NCI-H2029 treated with DMSO at 0.1 percent for 48 hours (cell line): ENCODE measurements at places on chromosomes 6 and 20.

GRCh38 chr6:26321005-26321404 is 44.0 kb upstream of the BTN3A2 start:
- no peak for DNase-seq

DNA sequence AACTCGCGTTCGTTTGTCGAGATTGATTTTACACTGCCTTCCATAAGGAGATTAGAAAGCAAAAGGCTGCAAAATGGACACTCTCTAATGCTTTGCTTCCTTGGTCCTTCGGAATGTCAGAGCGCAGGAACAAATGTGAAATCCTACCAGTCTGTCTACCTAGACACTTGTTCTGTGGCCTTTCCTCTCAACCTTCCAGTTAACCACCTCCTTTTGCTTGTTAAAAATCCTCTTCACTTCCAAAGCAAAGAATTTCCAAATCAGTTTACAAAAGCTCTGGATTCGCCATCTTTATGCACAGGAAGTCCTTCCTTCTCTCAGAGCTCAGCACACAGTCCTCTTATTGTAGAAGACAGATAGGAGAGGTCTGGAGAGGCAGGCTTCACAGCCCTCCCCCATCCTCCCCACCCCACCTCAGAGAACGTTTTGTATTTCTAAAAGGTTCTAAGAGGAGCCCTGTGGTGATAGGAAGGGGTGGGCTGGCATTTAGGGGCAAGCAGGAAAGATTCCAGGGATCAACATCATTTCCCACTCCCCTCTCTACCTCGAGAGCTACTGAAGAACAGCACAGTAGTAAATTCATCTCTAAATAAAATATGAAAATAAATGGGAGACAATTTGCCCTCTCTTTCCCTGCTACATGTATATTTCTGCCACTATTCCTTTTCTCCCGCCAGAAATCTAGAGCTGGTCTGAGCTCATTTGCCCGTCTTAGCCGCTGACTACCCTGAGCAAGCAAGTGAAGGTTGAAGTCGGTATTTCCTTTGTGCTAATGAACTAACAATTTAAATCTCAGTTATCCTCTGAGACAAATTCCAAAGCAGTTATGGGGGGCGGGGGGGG is 18.9 kb downstream of the TFAP2A start:
- DNase-seq, result no peak

- no peak for DNase-seq
Observed at GRCh38 chr20:42401613-42402012, 783.4 kb upstream of the CHD6 start.

- DNase-seq, result no peak
Observed at GRCh38 chr6:62328607-62329006, 42.6 kb upstream of the KHDRBS2 start.

DNA sequence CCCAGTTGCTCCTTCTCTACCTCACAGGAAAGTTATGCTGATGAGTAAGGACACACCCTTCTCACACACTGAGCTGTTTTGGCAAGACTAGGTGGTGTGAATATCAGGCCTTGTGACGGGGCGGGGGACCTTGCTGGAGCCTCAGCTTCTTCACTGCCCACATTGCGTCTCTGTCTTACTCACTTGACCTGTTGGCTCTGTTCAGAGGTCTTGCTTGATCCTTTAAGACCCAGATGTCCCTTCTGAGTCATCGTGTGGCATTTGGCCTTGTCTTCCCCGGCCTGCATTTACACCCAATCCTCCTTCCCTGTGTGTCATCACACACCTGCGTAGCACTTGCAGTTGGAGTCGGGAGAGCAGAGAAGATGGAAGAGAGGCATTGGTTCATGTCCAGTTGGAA is 8.3 kb upstream of the PRND start:
- no peak for DNase-seq

DNA sequence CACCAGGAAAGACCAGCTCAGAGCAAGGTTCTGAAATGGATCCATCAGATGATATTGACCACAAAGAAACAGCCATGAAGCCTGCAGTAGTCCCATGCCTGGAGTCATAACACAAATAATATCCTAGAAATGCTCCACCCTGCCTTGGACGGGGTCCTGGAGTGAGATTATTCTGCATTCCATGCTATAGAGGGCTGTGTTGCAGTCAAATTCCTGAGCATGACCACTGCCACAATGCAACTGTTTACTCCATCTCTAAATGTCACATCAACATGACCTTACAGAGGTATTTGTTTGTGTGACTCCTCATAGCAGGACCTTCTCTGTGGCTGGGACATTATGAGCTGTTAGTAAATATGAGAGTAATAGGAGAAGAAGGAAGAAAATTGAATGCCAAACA is 257.5 kb upstream of the TCF21 start:
- no peak for DNase-seq

- no peak for DNase-seq
Observed at GRCh38 chr6:69343851-69344250, 453.0 kb downstream of the LMBRD1 start.

DNA sequence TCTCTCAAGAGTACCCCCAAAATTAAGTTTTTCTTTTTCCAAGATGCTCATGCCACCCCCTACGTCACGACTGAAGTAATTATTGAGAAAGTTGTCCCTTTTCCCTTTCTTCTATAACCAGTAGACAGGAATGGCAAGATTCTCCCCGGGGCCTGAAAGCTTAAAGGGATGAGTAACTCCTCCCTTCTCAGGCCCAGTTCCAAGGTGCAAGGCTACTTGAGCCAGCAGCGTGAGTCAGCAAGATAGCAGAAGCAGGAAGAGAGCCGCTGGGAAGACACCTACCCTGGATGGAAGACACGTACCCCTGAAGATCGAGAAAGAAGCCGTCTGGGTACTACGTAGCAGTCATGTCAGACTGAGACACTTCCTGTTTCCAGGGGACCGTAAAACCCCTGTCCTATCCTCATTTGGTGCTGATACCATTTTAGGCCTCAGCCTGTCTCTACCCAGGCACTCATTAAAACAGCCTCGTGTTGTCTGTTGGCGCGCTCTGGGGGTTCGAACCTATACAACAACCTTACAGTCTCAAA is 241.0 kb downstream of the ADGRG6 start:
- DNase-seq, result no peak

DNA sequence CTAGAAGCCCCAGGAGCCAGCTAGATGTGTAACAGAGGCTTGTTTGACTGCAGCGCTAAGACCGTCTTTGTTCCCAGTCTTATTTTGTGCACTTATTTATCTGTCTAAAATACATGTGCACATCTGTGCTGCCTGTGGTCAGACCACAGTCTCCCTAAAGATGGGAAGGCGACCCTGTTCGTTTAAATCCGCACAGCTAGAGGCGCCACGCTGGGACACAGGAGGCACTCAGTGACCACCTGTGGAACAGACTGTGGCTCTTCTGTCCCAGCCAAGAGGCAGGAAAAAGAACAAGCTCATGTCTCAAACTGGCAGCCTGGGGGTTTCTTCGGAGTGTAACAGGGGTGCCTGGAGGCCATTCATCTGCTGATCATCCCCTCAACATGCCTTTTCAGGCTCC is 66.8 kb downstream of the CPNE5 start:
- DNase-seq, result no peak

DNA sequence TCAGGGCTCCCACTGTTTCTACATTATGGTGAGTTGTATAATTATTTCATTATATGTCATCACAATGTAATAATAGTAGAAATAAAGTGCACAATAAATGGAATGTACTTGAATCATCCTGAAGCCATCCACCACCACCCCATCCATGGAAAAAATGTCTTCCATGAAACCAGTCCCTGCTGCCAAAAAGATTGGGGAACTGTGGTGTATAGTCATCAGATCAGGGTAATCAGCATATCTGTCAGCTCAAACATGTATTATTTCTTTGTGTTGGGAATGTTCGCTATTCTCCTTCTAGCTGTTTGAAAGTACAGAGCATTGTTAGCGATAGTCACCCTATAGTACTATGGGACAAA is 33.8 kb upstream of the SLC22A23 start:
- no peak for DNase-seq

DNA sequence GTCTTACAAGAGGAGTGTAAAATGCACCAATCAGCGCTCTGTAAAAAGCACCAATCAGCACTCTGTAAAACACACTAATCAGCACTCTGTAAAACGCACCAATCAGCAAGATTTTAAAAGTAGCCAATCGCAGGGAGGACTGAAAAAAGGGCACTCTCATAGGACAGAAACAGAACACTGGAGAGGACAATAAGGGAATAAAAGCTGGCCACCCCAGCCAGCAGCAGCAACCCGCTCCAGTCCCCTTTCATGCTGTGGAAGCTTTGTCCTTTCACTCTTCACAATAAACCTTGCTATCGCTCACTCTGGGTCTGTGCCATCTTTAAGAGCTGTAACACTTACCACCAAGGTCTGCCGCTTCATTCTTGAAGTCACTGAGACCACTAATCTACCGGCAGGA is 1.7 kb upstream of the AIG1 start:
- no peak for DNase-seq

GRCh38 chr6:1586861-1587450 is 22.8 kb upstream of the FOXC1 start:
- DNase-seq, result no peak

DNA sequence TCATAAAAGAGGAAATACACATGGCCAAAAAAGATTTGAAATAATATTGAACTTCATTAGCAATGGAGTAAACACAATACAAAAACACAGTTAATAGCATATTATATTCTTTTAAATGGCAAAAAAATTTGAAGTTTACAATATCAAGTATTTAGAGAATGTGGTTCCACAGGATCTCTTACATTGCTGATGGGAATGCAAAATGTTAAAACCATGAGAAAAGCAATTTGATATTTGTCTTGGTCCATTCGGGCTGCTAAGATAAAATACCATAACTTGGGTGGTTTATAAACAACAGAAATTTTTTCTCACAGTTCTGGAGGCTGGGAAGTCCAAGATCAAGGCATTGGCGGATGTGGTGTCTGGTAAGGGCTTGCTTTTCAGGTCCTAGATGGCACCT is 154.0 kb upstream of the PLN start:
- no peak for DNase-seq

DNA sequence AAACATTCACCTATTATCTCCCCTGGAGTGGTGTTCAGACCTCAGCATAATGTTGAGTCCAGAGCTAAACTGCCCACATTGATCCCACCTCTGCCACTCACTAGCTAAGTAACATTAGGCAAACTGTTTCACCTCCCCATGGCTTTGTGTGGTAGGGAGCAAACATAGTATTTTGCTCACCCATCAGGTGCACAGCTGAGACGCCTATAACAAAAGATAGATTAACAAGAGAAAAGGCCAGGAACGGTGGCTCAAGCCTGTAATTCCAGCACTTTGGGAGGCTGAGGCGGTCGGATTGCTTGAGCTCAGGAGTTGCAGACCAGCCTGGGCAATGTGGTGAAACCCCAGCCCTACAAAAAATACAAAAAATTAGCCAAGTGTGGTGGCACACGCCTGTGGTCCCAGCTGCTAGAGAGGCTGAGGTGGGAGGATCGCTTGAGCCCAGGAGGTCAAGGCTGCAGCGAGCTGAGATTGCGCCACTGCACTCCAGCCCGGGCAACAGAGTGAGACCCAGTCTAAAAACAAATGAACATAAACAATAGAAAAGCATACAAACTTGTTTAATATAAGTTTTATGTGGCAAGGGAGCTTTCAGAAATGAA is 91.6 kb downstream of the MAP3K7 start:
- no peak for DNase-seq

GRCh38 chr6:133297657-133298056 is 56.5 kb downstream of the EYA4 start:
- no peak for DNase-seq

- DNase-seq, result no peak
Observed at GRCh38 chr20:9966966-9967365, 67.8 kb upstream of the ANKEF1 start.

DNA sequence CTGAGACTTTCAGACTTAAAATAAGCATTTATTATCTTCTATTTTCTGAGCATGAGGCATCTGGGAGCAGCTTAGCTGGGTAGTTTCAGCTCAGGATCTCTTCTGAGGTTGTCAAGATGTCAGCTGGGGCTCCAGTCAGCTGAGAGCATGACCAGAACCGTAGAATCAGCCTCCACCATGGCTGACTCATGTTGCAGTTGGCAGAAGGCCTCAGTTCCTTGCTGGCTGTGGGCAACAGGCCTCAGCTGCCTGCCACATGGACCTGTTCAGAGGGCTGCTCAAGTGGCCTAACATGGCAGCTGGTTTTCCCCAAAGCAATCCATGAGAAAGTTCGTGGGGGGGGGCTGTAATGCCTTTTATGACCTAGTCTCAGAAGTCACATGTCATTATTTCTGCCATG is 142.3 kb downstream of the LY86 start:
- DNase-seq, result peak; percentile 20

GRCh38 chr20:400454-401275 is 7.4 kb upstream of the RBCK1 start:
- DNase-seq, result no peak

DNA sequence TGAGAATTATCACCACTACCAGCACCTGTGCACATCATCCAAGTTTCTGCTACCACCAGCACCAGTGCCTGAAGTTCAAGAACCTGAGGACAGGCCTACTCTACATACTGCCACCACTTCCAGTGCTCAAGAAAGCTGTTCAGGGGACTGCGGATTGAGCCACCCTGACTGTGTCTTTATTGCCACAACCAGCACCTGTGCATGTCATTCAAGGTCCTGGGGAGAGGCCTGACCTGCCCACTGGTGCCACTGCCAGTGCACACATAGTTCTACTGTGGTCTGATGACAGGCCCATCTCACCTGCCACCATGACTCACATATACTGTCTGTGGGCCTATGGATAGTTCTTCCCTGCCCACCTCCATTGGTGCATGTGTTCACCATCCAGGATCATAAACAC is 559.4 kb downstream of the COL12A1 start:
- DNase-seq, result no peak

GRCh38 chr6:45500924-45501816 is 123.4 kb upstream of the SUPT3H start:
- no peak for DNase-seq

GRCh38 chr6:7630792-7631191 is 40.8 kb downstream of the SNRNP48 start:
- DNase-seq, result no peak

DNA sequence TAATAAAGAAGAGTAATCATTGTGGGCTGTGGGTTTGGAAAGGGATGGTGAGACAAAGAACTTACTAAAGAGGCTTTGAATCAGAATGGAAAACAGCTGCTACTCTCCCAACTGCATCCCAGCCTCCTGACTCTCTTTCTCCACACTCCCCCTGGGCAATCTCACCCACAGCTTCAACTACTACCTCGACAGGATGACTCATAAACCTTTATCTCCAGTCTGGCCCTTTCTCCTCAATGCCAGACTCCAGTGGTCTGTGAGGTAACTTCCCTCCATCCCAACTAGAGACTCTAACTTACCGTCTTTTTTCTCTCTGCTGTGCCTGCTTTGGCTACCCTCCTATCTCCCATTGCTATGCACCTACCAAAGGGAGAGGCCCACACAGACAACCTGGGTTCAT is 135.3 kb upstream of the RREB1 start:
- no peak for DNase-seq

GRCh38 chr6:109071125-109071917 is 23.3 kb downstream of the SESN1 start:
- no peak for DNase-seq

- no peak for DNase-seq
Observed at GRCh38 chr6:28368522-28368921, 18.8 kb downstream of the ZKSCAN3 start.
